Stimulated activated CD4-positive, alpha-beta T cell treated with anti-CD3 and anti-CD28 coated beads, Interleukin-1b, Interleukin-23, amount 100 ng/mL, for 1 hour (primary cell): ENCODE measurements at places on chromosomes 16 and 17.

GRCh38 chr17:67995570-67996263, 552 bp downstream of the C17orf58 start:
- no peak for DNase-seq

- DNase-seq = no peak
Measured at GRCh38 chr17:72183194-72183685, 62.4 kb downstream of the SOX9 start.

GRCh38 chr17:19327031-19327783, 35.3 kb downstream of the B9D1 start:
- DNase-seq = no peak

DNA sequence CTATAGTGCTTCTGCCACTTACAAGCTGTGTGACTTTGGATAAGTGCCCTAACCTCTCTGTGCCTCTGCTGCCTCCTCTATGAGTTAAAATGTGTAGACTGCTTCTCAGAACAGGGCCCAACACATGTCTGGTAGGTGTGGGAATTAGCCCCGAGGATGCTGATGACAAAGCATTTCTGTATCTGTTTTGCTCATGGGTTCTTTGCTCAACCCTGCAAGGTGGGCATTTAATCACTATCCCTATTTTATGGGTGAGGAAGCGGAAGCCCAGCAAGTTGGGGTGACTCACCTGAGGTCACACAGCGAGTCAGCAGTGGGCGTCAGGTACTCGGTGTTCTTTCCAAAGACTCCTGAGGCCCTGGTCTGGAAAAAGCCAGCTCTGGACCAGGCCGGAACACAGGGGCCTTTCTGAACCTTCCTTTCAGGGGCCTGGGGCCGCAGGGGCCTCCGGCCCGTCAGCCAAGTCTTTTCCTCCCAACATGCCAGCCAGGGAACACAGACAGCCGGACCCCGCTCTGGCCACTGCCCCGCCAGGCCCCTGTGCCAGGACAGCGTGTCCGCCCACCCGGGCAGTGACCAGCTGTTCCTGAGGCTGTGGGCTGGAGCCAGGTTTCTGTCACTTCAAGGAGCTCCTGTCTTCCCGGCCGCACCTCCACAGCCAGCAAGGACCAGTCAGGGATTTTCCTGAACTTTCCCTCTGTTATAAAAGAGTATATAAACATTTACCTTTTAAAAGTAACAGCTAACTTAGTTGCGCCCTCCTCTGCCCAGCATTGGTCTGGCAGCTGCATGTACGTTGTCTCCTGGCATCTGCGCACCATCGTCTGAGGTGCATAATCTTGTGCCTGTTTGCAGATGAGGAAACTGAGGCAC, 62.5 kb downstream of the SREBF1 start:
- DNase-seq = no peak

GRCh38 chr17:59964482-59965328, at the start of gene RNFT1:
Gene RNFT1, minus strand, starts transcription at chr17:59964740. Its CDS starts 77 bp downstream, at chr17:59964663.
- peak; percentile 96 for DNase-seq

GRCh38 chr16:88325976-88326375, 56.8 kb upstream of the ZNF469 start:
- no peak for DNase-seq

DNA sequence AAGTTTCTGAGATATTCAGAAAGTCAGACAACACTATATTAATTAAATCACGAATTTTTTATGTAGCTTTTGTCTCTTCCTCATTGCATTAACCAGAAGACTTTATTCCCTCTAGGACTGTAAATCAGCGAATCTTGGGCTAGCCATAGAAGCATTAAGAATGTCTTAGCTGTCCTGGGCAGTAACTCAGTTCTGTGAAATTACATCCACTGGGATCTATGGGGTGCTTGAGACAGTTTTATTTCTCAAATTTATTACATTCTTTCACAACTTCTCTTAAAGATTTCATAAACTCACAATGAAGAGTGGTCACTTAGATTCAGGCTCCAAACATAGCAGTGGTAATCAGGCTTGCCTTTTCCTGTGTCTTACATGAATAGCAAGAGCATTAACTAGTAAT, 1153.4 kb downstream of the CDH8 start:
- no peak for DNase-seq

DNA sequence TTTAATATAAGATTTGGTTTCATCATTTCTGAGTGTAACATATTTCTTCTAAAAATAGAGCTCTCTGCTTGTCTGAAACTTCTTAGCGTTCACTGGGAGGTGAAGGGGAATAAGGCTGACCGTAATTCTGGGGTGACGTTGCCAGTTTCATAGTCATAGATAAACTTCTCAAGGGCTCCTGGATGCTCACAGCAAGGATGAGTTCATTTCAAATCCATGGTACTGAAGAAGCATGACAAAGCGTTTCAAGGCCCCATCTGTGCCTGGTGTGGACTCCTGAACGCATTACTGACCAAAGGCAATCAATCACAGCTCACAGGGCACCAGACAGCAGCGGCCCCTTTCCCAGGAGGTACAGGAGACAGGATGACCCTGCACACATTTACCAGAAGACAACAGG, 12.0 kb upstream of the EVPL start:
- no peak for DNase-seq

- no peak for DNase-seq
Measured at GRCh38 chr17:9974448-9975381, 69.6 kb upstream of the RCVRN start.

GRCh38 chr16:67841198-67841815, 813 bp upstream of the THAP11 start:
- no peak for DNase-seq

- DNase-seq = no peak
Measured at GRCh38 chr17:28279411-28279810, 39.6 kb upstream of the TMEM97 start.

- no peak for DNase-seq
Measured at GRCh38 chr17:29384901-29385300, 5.3 kb upstream of the TAOK1 start.

GRCh38 chr17:4691686-4692085, 12.3 kb downstream of the PELP1 start:
- no peak for DNase-seq

GRCh38 chr16:85528528-85529387, 84.4 kb upstream of the GSE1 start:
- no peak for DNase-seq

DNA sequence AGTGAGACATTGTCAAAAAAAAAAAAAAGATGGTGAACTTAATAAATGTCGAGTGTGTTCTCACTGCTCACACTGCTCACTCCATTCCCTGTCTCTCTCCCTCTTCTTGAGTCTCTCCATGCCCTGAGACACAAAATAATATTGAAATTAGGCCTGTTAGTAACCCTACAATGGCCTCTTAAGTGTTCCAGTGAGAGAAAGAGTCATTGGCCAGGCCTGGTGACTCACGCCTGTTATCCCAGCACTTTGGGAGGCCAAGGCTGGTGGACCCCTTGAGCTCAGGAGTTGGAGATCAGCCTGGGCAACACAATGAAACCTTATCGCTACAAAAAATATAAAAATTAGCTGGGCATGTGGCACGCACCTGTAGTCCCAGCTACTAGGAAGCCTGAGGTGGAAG, 16.2 kb upstream of the CSF3 start:
- DNase-seq = no peak

GRCh38 chr16:82874271-82874670, 247.5 kb downstream of the CDH13 start:
- no peak for DNase-seq

- no peak for DNase-seq
Measured at GRCh38 chr17:19904924-19905323, 37.2 kb upstream of the ULK2 start.

DNA sequence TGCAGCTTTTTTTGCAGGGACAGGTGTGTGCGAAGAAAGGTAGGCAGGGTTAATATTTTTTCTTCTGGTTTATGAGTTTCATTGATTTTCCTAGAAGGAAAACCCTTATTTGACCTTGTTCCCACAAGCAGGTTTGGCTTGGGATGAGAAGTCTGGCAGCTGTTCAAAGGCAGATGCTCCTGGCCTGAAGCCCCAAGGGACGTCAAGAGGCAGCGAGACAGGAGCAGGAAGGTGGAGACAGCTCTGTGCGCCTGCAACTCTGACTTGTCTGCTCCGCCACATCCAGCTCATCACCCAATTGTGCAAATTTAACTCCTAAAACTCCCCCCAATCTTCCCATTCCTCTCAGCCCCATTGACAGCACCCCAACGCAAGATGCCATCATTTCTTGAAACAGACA, 136.8 kb upstream of the XYLT1 start:
- DNase-seq = no peak

GRCh38 chr17:29148257-29148789, 31.9 kb downstream of the MYO18A start:
- no peak for DNase-seq

DNA sequence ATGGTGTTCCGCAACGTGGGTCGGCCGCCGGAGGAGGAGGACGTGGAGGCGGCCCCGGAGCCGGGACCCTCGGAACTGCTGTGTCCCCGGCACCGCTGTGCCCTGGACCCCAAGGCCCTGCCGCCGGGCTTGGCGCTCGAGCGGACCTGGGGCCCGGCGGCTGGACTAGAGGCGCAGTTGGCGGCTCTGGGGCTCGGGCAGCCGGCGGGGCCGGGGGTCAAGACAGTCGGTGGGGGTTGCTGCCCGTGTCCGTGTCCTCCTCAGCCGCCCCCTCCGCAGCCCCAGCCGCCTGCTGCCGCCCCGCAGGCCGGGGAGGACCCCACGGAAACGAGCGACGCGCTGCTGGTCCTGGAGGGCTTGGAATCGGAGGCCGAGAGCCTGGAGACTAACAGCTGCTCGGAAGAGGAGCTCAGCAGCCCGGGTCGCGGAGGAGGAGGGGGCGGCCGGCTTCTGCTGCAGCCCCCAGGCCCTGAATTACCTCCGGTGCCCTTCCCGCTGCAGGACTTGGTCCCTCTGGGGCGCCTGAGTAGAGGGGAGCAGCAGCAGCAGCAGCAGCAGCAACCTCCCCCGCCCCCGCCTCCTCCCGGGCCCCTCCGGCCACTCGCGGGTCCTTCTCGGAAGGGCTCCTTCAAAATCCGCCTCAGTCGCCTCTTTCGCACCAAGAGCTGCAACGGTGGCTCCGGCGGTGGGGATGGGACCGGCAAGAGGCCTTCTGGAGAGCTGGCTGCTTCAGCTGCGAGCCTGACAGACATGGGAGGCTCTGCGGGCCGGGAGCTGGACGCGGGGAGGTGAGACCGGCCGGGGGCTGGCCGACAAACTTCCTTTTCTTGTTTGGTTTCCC, 821 bp downstream of the SOCS7 start:
- DNase-seq = no peak

DNA sequence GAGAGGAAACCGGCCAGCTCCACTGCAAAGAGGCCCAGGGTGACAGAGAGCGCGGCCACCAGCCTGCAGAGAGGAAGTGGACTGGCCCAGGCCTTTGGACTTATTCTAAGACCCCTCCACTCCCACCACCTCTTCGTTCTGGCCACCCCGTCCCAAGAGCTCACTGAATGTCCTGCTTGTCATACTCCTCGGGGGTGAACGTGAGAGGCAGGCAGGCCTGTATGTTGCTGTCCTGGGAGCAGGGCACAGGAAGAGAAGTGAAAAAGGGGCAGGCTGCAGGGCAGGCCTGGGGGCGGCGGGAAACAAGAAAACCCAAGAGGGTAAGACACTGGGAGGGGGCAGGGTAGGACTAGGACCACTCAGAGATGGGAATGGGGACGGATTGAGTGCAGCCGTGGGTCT, 384 bp downstream of the TMEM107 start:
- DNase-seq = no peak
